T1000 (cell line): ENCODE measurements at places on chromosomes 3 and 15.

- no peak for DNase-seq
These were observed 271.1 kb downstream of the DIPK2A start for GRCh38 chr3:144242747-144243146.

DNA sequence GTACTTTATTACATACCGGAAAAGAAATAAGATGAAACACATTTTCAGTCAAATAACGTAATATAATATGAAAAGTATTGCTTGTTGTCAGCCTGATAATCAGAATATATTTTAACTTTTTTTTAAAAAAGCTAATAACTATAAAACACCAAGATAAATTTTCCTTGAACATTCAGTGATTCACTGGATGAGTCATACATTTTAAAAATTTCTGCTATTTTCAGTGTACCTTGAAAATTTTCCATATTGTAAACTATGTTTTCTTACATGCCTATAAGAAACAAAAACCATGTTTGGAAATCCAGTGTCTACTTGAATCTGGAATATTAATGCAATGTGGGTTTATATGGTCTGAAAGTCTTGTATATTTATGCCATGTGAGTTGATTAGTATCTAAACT lies 36.3 kb upstream of the MEIS2 start:
- no peak for DNase-seq

DNA sequence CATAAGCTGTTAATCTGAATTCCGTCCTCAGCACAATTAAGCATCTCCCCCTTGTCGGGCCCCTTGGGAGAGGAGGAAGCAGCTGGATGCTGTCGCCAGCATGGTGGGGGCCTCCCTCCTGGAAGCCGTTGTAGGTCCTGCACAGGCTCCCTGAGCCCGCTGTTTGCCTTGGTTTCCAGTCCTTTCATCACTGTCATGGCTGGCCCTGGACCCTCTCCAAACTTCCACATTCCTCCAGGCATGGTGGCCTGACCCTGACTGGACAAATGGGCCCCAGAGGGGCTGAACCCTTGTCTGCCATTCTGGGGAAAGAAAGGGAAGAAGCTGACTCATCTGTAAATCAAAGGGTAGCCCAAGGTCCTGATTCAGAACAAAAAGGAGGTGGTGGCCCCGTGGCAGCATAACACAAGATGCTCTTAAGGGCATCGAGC lies 300.5 kb upstream of the LRRFIP2 start:
- DNase-seq, result no peak

DNA sequence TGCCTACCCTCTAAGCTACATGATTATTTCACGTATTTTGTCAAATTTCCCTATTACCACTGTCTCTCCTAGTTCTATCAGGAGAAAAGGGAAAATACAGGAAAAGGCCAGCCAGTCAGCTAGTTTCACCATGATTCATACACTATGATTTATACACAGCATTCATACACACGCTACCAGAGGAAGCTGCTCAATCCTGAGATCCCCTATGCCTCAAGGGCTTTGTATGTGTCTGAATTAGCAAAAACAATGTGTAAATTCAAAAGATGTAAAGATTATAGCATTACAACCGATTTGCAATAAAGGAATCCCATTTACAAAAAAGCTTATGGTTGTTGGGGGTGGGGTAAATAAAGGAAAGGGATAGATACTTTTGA lies 3.1 kb upstream of the ACKR4 start:
- no peak for DNase-seq

GRCh38 chr15:57655809-57656208 lies 50.7 kb upstream of the POLR2M start:
- DNase-seq, result no peak

- no peak for DNase-seq
These were observed 57.6 kb downstream of the RAB11A start for GRCh38 chr15:65926899-65927298.

DNA sequence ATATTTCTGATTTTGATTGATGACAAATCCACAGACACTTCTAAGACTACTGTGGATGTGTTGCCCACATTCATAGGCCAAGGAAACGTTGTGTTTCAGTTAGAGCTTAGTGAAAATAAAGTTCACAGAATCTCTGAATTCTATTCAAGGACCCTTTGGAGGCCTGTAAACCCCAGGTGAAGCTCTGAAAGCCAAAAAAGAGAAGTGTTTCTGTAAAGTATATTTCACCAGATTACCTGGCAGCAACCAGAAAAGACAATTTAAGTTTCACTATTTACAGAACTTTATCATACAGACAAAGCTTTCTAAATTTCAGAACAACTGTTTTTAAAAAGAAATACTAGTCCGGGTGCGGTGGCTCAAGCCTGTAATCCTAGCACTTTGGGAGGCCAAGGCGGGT lies 2.6 kb downstream of the CLPX start:
- no peak for DNase-seq

GRCh38 chr15:89743594-89743993 lies 7.5 kb downstream of the MESP1 start:
- DNase-seq, result no peak

- DNase-seq, result no peak
These were observed 2.9 kb downstream of the WNT5A start for GRCh38 chr3:55484191-55484689.

- no peak for DNase-seq
These were observed 89.7 kb upstream of the SLC4A7 start for GRCh38 chr3:27573780-27574437.

DNA sequence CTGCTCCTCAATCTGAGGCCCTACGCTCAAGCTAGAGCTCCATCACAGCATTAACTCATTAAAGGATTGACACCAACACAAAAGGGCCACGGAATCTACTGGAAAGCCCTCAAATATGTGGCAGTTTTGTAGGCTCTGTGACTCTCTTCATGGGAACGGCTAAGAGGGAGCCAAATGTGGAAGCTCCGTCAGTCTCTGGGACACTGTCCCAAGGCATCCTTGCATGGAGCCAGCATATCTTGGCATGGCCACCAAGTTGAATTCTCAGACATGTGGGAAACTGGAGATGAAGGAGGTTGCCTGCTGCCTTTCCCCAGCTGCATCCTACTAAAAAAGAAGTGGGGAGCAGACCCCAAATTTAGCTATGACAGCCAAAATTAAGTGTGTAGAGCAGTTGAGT lies 296.9 kb downstream of the NTRK3 start:
- no peak for DNase-seq

DNA sequence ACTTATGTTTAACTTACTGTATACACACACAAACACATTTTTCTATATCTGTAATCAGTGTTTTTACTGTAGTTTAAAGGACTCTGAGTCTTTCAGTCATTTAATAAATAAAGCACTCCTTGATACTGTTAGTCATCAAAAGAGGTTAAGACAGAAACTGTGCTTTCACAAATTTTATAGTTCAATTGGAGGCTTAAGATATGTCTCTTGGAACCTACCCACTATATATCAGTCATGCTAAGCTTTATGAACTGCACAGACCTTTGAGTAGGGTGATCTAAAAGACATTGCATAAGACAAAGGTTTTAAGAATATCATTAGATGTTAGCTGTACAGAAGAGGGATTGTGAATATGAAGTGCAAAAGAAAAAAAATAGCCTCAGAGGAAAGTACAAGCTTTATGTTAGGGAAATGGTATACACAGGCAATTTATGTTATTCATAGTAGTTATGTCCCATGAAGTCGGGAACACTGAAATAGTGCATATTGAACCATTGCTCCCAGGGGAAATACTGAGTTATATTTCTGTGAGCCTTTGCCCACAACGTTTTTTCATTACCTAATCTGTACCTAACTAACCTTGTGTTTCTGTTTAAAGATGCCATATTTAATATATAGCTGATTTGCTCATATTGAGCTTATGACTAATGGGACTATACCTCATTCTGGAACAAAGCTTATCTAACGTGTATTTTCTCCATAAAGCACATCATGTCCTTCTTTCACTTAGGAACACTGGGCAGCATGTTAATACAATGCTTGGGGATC lies 19.7 kb downstream of the CHMP2B start:
- DNase-seq, result no peak

GRCh38 chr3:12588039-12589009 lies 31.4 kb downstream of the MKRN2 start:
- DNase-seq, result no peak

DNA sequence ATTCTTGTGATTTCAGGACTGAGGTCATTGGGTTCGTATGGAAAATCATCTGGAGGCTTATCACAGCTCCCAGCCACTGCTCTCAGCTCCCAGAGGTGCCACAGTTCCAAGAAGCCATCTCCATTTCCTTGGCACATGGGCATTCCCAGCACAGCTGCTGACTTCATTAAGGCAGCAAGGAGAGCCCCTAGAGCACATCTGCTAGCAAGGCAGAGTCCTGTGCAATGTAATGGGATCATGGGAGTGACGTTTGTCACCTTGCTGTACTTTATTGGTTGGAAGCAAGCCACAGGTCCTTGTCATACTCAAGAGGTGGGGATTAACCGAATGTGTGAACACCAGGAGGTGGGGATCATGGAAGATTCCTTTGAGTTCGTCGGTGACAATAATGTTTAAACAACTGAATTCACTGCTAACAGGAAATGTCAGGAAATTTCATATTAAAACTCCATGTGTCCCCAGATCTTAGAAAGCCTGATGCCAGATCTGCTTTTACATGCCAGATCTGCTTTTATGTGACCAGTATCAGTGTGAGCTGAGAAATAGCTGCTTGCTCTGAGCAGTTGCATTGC lies 148.8 kb downstream of the GABRG3 start:
- DNase-seq, result no peak

- DNase-seq, result no peak
These were observed 133.3 kb upstream of the SLC2A2 start for GRCh38 chr3:171159822-171160157.

DNA sequence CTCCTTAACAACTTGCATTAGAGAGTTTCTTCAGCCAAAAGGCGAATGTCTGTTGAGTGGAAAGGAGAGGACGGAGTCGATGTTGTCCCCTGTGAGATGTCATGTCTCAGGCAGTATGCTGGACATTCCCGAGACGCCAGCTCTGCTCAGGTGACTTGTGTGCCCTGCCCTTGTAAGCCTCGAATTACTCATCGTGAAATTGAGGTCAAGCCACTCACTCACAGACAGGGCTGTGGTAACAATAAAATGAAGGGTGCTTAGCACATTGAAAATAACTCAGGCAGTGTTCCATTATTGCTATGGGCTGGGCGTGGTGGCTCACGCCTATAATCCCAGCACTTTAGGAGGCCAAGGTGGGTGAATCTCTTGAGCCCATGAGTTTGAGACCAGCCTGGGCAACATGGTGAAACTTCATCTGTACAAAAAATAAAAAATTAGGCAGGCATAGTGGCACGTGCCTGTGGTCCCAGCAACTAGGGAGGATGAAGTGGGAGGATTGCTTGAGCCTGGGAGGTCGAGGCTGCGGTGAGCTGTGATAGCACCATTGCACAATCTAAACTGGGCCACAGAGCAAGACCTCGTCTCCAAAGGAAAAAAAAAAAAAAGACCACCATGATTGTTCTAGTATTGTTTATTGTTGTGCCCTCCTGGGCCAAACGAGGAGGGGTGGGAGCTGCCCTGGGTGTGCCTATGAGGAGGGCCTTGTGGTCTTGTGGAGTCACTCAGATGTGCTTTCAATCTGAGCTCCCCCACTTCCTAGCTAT lies 214.4 kb downstream of the THSD4 start:
- no peak for DNase-seq

DNA sequence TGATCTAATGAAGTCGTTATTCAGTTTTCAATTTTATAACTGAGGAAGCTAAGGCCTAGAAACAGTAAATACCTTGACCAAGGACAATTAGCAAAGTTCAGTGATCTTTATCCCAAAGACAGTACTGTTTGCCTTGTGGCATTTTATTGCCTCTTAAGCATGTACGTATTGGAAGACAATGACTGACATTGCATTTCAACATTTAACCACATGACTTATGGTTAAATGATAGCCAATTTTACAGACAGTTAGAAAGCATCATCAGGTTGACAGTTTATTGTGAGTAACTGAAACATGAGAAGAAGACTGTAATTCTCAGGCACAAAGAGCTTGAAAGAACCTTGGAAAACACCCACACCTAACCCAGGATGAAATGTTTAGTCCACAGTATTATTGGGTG lies 390.8 kb upstream of the ZNF385D start:
- no peak for DNase-seq

DNA sequence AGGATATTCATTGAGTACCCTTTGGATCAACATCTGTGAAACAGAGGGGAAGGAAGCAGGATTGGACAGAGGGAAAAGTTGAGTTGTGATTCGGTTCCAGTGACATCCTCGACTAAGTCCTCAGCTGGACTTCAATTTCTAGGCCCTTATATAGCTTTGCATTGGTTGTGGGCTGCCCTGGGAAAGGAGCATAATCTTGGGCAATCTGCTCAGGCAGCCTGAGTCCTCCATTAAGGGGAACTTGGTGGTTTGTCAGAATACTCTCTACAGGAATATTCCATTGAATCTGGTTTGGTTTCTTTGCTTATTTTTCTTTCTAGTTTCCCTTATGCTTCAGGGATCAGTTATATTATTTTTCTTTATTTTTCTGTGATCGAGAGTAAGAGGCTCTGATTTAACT lies 94.1 kb downstream of the TCF12 start:
- no peak for DNase-seq

GRCh38 chr15:35958021-35958420 lies 412.1 kb upstream of the DPH6 start:
- no peak for DNase-seq

GRCh38 chr3:40079203-40079846 lies 230.2 kb upstream of the EIF1B start:
- DNase-seq, result no peak

GRCh38 chr3:4665197-4665596 lies 172.0 kb downstream of the ITPR1 start:
- DNase-seq, result no peak

DNA sequence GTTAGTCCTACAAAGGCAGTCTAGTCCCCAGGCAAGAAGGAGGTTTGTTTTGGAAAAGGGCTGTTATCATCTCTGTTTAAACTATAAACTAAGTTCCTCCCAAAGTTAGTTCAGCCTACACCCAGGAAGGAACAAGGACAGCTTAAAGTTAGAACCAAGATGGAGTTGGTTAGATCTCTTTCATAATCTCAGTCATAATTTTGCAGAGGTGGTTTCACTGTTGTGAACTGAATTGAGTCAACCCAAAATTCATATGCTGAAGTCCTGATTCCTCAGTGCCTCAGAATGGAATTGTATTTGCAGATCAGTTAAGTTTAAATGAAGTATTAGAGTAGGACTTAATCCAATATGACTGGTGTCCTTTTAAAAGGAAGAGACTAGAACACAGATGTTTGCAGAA lies 101.0 kb upstream of the C3orf80 start:
- no peak for DNase-seq
